ENCODE measurements at places on chromosomes 2 and 18.

DNA sequence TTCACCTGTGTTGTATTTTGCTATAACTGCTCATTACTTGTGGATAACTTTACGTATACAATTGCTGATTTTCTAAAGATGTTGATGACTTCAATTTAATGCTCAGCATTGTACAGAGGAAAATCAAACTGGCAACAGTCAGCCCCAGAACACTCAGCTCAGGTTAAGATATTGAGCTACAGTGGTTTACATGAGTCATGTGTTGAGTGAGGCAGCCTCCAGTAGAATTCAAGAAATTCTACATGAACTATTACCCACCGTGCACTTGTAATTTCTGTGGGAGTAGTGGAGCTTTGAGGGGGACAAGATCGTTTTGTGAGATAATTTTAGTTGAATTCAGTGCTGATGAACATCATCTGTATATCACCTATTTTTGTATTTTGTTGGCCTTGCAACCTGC lies 292.3 kb downstream of the ALPK2 start:
- no peak for DNase-seq

- no peak for DNase-seq
These were observed 24.1 kb downstream of the EIF2AK3 start for GRCh38 chr2:88603146-88603545.

GRCh38 chr2:105781274-105781978 lies 36.7 kb downstream of the NCK2 start:
- no peak for DNase-seq

DNA sequence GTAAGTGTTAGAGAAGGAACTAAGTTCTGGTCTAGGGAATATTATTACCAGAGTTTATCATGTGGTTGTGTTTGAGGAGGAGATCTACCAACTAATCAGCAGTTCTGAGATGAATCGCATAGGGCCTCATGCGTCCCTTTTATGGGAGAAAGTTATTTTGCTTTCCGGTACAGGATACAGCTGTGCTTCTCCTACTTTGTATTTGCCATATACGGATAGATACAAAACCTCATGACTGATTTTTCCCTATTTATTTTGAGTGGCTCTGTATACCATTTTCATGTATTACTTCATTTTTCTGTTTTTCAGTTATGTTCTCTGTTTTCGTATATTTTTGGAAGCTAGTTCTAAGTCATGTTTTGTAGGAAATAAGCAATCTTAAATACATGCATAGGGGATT lies 66.8 kb downstream of the ACSL3 start:
- DNase-seq, result no peak

DNA sequence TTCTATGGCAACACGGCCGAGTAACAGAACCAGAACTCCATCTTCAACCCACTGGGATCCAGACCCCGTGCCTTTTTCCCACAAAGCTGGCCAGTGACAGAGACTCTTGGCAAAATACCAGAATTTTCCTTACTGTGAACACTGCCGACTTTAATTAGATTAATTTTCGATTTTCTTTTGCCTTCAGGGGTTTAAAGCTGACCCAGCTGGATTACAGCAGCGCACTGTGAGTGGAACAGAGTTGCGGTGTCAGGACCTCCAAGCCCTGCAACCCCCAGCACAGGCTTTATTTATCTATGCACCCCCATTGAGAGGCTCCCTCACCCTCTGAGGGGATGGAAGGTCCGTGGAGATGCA lies 36.4 kb downstream of the CTIF start:
- peak; percentile 20 for DNase-seq

GRCh38 chr18:67574749-67575148 lies 58.2 kb upstream of the DSEL start:
- no peak for DNase-seq

- DNase-seq, result no peak
These were observed 89.9 kb upstream of the SLC1A4 start for GRCh38 chr2:64899081-64899865.

- no peak for DNase-seq
These were observed 18.5 kb downstream of the LDLRAD4 start for GRCh38 chr18:13237073-13237472.

GRCh38 chr2:43788646-43789045 lies 14.8 kb downstream of the DYNC2LI1 start:
- no peak for DNase-seq

DNA sequence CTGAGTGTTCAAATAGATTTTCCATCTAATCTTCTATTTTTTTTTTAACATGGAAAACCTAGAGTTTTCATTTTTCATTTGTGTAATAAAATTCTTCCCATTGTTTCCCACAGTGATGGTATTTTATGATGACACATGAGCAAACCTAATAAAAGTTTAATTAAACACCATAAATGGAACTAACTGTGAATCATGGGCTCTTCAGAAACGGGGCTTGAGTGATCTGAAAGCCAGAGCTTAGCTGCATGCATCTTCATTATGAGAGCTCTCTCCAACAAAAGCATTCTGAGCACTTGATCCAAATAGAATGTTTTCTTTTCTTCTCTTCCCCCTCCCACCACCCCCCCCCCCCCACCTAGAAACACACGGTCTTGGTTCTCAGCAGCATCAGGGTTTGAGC lies 82.1 kb upstream of the REV1 start:
- no peak for DNase-seq

GRCh38 chr2:144067506-144067905 lies 452.4 kb downstream of the ZEB2 start:
- no peak for DNase-seq

GRCh38 chr18:61946449-61946848 lies 53.6 kb upstream of the RNF152 start:
- DNase-seq, result no peak

DNA sequence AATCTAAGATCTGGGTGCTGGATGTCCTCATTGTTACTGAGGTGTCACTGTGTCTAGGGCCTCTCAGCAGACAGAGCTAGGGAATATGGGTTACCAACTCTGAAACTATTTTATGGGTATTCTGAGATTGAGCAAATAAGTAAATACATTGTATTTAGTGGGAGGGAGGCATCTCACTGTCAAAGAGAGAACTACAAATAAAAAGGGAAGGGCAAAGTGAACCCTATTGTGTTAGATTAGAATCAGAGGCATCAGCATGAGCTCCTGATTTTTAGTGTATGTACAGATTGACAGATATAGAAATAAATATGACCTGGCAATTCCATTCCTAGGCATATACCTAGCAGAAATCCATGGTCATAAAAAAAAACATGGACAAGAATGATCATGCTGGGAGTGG lies 33.9 kb upstream of the RAB6C start:
- no peak for DNase-seq

All from NCI-H446 treated with DMSO at 0.1 percent for 48 hours (cell line).